ENCODE measurements at places on chromosomes 1 and 21.

DNA sequence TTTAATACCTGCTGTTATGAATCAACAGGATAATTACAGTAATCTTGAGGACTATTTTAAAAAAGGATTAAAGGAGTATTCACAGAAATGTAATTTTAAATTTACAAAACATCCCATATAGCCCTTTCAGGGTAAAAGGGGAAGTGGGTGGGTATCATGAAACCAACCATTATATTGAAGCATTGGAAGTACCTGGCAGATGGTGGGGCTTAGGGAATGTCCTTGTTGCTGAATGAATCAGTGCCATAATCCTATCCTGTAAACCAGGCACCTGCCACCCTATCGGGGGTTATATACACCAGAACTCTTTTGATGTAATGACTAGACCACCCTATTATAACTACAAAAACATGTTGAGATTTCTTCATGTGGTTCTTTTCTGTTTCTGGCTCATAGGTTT, 30.4 kb downstream of the CDC14A start:
- no peak for DNase-seq

DNA sequence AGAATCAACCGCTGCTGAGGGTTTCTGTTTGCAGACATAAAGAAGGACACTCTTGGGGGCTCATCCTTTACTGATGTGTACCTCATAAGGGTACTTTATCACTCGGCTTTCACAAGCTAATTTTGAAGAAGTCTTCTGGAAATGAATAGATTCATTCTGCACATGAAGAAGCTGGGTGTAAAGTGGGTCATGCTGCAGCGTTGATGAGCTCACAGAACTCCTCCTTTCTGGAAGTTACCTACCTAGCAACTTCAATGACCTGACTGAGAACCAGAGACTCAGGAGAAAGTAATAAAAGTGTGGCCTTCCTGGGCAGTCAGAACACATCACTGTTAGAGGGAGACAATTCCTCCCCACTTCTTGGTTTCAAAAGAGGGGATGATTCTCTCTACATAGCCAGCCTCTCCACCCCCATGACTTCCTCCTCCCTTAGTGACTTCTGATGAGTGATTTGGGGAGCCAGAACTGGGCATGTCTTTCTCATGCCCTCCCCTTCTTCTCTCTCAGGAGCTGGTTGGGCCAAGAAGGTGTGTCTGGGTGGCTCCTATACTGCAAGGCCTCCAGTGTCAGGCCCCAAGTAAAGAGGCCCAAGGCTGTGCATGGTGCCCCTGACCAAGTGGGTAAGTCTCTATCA, 27.0 kb downstream of the PCNX2 start:
- no peak for DNase-seq

- no peak for DNase-seq
These were observed 77.4 kb downstream of the DESI2 start for GRCh38 chr1:244730153-244730933.

- DNase-seq: no peak
These were observed 58.7 kb upstream of the PDE9A start for GRCh38 chr21:42594616-42595282.

DNA sequence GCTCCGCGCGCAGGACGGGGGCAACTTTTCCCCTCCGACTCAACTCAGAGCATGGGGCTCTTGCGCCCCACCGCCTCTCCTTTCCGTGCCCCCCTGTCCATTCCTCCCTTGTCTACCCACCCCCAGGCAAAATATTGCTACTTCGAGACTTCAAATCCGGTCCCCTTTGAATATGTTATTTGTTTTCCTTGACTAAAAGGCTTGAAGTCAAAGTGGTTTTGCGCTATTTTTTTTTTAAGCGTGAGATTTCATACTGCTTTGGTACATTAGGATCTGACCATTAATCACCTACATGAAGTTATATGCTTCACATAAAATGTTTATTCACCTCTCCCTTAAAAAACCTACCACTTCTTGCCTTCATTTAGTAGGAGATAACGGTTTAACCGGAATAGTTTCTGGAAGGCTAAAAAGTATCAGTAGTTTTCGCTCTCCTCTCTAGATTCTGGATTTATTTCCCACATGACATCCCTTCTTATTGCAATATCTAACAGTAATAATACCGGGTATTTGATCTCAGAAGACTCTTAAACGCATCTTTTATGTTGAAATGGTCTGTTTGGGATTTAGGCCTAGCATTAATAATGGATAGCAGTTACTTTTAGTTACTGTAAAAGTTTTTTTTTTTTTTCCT, 1.6 kb downstream of the NFIA start:
- no peak for DNase-seq

GRCh38 chr1:42552636-42553035, 89.5 kb downstream of the CCDC30 start:
- no peak for DNase-seq

DNA sequence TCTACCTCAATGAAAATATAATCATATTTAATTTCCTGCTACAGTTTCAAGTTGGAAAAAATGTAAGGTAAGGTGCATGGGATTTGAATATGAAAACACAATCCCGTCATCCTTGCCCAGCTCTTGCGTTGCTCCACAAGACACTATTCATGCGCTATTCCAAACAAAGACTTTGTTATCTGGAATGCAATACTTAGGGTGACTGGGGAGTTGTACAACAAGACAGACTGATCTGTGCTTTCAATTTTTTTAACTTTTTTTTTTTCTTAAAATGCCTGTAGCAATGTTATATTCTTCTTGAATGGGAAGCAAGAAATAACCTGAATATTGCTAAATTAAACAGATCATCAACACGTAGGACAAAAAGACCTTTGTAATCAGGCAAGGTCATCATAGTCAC, 1077.2 kb downstream of the TTLL7 start:
- DNase-seq: no peak

DNA sequence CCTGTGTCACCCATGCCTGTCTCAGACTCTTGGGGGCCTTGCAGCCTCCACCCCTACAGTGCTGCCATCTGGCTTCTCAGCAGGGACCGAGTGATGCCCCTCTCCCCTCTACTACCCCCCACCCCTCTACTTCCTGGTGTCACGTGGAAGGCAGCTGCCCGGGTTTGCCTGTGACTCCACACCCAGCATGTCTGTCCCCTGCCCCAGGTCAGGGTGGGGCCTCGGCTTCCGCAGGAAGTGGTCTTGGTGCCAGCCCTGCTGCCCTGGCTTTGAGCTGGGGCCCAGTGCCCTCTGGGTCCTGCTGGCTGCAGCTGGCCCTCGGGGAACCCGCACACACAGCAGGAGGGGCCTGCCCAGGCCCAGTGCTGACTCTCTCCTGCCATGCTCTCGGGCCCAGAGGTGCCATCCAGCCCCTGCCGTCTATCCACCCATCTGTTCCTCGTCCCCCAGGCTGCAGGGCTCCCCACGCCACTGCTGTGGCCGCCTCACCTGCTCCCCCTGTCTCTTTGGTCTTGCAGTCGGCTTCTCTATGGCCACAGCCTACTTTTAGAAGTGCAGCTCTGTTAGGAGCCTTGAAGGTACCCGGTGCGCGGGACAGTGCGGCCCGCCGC, 24.0 kb downstream of the PLCH2 start:
- DNase-seq: no peak

- no peak for DNase-seq
These were observed 125.9 kb downstream of the MAST2 start for GRCh38 chr1:45929257-45929687.

- no peak for DNase-seq
These were observed 20.1 kb downstream of the UBE2U start for GRCh38 chr1:64223329-64224151.

DNA sequence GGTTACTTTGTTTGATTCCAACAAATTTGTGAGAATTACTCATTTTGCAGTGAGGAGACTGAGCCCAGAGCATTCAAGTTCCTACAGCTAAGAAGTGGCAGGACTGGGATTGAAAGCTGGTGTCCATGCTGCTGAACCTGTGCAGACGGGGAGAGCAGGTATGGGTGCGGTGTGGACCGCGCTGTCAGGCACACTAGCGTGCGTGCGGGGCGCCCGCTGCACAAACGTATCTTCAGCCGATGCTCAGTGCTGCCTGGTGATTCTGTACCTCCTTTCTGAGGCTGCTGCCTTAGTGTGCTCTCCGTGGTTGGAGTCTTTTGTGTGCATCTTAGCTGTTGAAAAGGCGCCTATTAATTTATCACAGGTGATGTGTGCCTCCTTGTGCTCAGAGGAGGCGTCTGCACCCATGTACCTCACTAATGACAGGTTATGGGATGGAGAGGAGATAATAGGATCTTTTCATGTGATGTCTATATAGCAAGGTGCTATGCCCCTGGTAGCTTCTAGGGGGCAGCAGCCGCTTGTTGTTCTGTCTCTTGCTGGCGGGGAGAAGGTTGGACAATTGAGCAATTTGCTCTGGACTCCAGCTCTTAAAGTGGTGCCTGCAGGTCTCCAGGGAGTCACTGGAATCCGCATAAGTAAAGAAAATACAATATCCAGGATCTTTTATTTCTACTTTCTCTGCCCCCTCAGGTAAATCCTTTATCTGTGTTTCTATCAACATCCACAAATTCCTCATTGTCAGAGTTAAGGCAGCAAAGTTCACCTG, 32.5 kb downstream of the PEX14 start:
- DNase-seq: peak; percentile 26

DNA sequence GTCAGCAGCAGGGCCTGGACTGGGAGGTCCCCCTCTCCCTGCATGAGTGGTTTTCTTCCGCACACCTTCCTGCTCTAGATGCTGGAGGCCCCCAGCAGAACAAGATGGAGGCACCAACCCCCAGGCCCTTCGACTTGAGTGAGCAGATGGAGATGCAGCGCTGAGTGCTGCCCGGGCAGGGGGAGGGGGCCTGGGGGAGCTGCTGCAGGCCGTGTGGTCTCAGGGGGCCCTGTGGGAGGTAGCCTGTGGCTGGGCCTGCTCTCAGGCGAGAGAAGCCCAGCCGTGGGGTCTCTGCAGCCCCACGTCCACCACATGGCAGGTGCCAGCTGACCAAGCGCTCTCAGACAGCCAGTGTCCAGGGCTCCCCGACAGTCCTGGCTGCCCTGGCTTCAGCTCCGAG, 1.2 kb upstream of the FAAP20 start:
- no peak for DNase-seq

- DNase-seq: no peak
These were observed 15.2 kb downstream of the PPT1 start for GRCh38 chr1:40081871-40082270.

- no peak for DNase-seq
These were observed 34.5 kb upstream of the KCNE1 start for GRCh38 chr21:34546542-34546941.

GRCh38 chr21:40291560-40291959, 424.3 kb downstream of the PCP4 start:
- DNase-seq: no peak

- DNase-seq: no peak
These were observed 43.7 kb downstream of the FMO3 start for GRCh38 chr1:171134204-171134923.

- no peak for DNase-seq
These were observed 507.1 kb downstream of the BRINP3 start for GRCh38 chr1:189970331-189971230.

DNA sequence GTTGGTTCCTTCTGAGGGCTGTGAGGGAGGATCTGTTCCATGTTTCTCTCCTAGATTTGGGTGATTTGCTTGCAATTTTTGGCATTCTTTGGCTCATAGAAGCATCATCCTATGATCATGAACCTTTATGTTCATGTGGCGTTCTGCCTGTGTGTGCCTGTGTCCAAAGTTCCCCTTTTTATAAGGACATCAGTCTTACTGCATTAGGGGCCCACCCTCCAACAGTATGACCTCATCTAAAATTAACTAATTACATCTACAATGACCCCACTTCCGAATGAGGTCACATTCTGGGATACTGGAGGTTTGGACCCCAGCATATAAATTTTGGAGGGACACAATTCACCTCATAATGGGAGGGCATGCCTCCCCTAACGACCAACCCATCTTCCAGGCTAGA, 12.8 kb upstream of the CAMK1G start:
- no peak for DNase-seq

GRCh38 chr1:160363951-160364735, 2.7 kb upstream of the NHLH1 start:
- DNase-seq: no peak

DNA sequence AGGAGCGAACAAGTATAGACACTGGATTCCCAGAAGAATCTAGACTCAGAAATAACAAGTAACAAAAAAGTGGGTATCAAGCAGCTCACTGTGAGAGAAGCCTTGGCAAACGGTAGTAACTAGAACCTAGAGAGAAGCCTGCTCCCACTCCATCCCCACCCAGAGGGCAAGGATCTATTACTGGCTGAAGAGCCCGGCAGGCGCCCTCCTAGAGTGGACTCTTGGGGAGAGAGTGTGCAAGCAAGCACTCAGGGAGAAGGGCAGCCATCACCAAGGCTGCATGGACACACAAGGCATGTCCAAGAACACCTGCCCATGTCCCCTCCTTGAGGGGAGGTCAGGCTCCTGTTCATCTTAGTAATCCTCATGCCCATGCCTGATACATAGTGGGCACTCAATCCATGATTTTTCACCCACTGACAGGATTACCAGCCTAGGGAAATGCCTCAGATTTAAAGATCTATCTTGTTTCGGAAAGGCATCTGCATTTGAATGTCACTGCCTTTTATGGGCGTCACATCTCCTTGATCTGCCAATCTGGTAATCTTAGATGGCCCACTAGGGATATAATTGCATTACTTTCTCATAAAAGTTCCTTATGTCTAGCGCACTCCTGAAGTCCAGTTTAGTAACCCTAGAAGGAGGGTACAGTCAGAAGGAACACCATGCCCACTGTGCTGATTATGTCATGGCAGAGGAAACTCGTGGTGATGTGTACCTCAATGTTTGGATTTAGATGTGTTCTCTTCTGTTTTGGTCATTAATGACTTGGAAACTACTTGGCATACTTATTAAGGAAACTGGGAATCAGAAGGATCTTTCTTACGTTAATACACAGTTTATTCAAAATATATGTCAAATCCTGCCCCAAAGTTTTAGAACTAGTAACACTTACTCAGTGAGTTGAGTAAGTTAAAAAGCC, 14.4 kb downstream of the CNN3 start:
- DNase-seq: no peak

All from activated T-helper 1 cell treated with anti-CD3 and anti-CD28 coated beads, Interleukin-2, amount 50 U/mL, for 16 hours (primary cell).